Activated CD8-positive, alpha-beta T cell treated with anti-CD3 and anti-CD28 coated beads, Interleukin-2, amount 10 ng/mL, durations not matched to agents 7 days and 5 days (primary cell): ENCODE measurements at places on chromosomes 4 and X. TPM values are rescaled to one million over a fixed set of nuclear protein-coding genes. Genes with fewer than 3 reads are reported as not detected.
A peak's percentile ranks its signal among the peaks of the same experiment; 100 is the strongest.

DNA sequence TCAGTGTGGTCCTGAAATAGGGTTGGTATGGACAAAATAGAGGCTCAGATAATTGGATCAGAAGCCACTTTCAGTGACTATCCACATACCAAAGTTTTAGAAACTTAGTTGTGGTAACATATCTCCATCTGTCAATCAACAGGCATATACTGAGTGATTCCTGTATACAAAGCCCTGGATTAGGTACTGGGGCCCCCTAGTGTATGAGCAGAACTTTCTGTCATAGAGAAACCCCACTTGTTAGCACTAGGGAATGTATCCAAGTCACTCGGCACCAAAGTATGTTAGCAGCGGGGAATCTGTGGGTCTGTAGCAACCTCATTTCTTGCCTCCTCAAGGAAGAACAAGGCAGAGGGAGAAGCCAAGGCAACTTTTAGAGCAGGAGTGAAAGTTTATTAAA, 50.7 kb downstream of the MAP7D3 start:
- peak; percentile 42 for DNase-seq
- no peak overlapping the region for H3K27ac ChIP-seq
- H3K4me3 ChIP-seq: no peak overlapping the region
- H3K36me3 ChIP-seq: peaks cover 2% of the 10 kb centered on the region
- H3K27me3 ChIP-seq: no peaks in the 10 kb centered on the region

GRCh38 chrX:23990455-23990854, 36.5 kb downstream of the KLHL15 start:
- no peak for DNase-seq
- H3K4me1 ChIP-seq: peaks cover 18% of the 10 kb centered on the region
- H3K27ac ChIP-seq: no peak overlapping the region

DNA sequence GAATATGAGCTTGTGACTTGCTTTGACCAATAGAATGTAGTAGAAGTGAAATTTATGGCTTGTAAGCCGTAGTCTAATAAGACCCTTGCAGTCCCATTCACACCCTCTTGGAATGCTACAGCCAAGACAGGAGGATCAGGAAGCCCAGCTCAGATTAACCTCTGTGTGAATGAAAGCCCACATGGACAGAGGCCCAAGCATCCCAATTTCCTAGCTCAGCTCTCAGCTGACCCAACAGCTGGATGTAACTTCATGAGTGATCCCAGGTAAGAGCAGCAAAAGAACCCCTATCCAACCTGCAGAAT, 12.8 kb upstream of the PPM1K start:
- no peak for DNase-seq
- no peaks in the 10 kb centered on the region for H3K4me1 ChIP-seq
- no peaks in the 10 kb centered on the region for H3K27me3 ChIP-seq

Gene TCP11X2
- total RNA-seq: not detected

- no peaks in the 10 kb centered on the region for H3K27me3 ChIP-seq
- no peak overlapping the region for H3K4me3 ChIP-seq
- H3K36me3 ChIP-seq: no peaks in the 10 kb centered on the region
- H3K4me1 ChIP-seq: no peaks in the 10 kb centered on the region
- H3K27ac ChIP-seq: no peak overlapping the region
Observed at GRCh38 chr4:108988464-108989195, 225.8 kb upstream of the ETNPPL start.

Gene H2AZ1
- 603 TPM for total RNA-seq

DNA sequence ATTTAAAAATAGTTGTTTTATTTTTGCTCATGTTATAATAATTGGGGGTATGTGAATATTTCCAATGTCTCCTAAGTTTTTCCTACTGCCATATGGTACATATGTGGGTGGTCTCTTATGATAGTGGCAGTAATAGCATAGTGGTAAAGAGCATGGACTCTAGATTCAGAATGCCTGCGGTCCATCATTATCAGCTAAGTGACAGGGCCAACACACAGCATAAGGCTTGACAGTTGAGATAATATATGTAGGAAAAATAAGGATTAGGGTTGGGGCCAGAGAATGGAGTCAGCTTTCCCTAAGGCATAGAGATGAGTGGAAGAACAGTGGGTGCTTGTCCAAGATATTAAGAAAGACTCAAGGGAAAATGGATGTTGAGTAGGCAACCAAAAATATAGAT, 2707.5 kb downstream of the PCDH7 start:
- no peak overlapping the region for H3K27ac ChIP-seq
- H3K4me1 ChIP-seq: no peaks in the 10 kb centered on the region
- no peaks in the 10 kb centered on the region for H3K27me3 ChIP-seq

Gene GPM6B
- not detected for total RNA-seq

- H3K4me3 ChIP-seq: no peak overlapping the region
- no peaks in the 10 kb centered on the region for H3K36me3 ChIP-seq
- no peaks in the 10 kb centered on the region for H3K27me3 ChIP-seq
- H3K27ac ChIP-seq: no peak overlapping the region
- peak; percentile 20 for DNase-seq
- no peaks in the 10 kb centered on the region for H3K4me1 ChIP-seq
Observed at GRCh38 chrX:115650916-115651315, 89.9 kb downstream of the PLS3 start.

Gene HERC3
- total RNA-seq: 22.7 TPM

DNA sequence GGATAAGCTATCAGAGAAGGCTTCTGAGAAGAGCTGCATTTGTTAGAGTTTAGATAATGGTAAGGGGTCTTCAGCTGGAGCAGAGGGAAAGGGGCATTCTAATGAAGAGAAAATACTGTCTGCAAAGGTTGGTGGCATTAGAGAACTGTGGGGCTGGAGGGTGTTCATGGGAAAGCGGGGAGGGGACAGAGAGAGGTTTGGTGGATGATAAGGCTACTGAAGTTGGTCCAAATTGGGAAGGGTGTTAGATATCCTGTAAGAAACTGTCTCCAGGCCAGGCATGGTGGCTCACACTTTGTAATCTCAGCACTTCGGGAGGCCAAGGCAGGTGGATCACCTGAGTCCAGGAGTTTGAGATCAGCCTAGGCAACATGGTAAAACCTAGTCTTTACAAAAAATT, 59.9 kb downstream of the AFF1 start:
- H3K27me3 ChIP-seq: no peaks in the 10 kb centered on the region
- peaks cover 8% of the 10 kb centered on the region for H3K4me1 ChIP-seq
- peaks cover 8% of the 10 kb centered on the region for H3K36me3 ChIP-seq
- H3K27ac ChIP-seq: no peak overlapping the region

Gene NEUROG2
- total RNA-seq: not detected

Gene S100P
- 8.3 TPM for total RNA-seq

Gene SHROOM3
- not detected for total RNA-seq

DNA sequence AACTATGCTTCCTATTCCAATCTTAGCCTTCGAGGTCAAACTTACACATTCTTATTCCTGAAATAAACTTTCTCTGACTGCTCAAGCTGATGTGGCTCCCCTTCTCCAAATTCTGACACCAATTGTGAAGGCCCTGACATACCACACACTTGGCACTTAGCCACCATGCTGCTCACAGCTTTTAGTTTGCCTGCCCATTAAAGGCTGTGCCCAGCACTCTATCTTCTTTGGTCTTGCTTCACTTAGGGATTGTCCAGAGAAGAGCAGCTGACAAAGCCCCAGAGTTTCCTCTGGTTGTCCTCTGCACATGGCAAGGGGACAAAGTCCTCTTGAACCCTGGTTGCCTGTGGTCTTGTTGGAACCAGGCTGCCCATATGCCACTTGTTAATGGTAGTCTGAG, 126.1 kb downstream of the ARHGEF9 start:
- no peaks in the 10 kb centered on the region for H3K27me3 ChIP-seq
- H3K4me3 ChIP-seq: no peak overlapping the region
- no peaks in the 10 kb centered on the region for H3K4me1 ChIP-seq
- DNase-seq: no peak
- H3K27ac ChIP-seq: no peak overlapping the region

Gene CXCL10
- not detected for total RNA-seq

DNA sequence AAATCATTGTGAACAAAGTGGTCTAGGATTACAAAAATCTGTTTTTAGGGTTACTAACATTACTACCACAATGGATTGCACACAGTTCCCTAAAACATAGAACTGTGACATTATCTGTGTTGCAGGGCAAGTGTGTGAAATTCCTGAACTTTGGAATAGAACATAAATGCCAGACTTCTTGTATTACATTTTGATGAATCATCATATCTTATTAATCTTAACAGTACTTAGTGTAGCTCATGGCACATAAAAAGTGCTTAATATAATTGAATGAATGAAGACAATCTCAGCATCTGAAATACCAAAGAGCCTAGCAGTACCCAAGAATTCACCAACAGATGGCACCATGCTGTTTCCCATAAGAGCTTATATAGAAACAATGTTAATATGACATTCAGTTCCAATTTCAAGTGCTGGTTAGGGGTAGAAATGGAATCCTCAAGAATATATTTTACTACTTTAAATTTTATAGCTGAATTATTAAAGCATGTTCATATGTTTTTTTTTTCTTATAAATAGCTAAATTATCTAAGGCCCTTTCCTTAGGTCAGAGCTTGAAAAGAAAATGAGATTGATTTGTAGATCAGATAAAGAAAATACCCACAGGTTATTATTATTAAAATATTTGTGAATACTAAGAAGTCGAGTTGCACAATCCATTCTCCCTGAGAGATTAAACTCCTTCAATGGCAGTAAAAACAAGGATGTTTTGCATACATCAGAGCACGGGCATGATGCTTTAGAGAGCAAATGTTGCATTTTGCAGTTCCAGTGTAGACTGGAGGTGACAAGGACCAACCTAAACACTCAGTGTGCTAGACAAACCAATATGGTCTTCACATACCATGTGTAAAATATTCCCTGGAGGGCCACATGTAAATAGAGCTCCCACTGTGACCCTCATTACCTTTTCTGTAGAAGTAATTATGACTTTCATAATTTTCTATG, 25.7 kb upstream of the SHISA3 start:
- peaks cover 7% of the 10 kb centered on the region for H3K27me3 ChIP-seq
- no peaks in the 10 kb centered on the region for H3K36me3 ChIP-seq
- no peak overlapping the region for H3K4me3 ChIP-seq

Gene CXorf49B
- not detected for total RNA-seq

Gene CCDC160
- total RNA-seq: not detected

- H3K27ac ChIP-seq: no peak overlapping the region
- H3K27me3 ChIP-seq: peaks cover 5% of the 10 kb centered on the region
- H3K4me1 ChIP-seq: peaks cover 9% of the 10 kb centered on the region
- H3K4me3 ChIP-seq: no peak overlapping the region
- no peak for DNase-seq
- H3K36me3 ChIP-seq: no peaks in the 10 kb centered on the region
Observed at GRCh38 chr4:38149472-38149996, 189.3 kb downstream of the PTTG2 start.

Gene POU3F4
- not detected for total RNA-seq

- H3K4me1 ChIP-seq: no peaks in the 10 kb centered on the region
- no peaks in the 10 kb centered on the region for H3K36me3 ChIP-seq
- no peak for DNase-seq
- H3K4me3 ChIP-seq: no peak overlapping the region
Observed at GRCh38 chr4:151174784-151175183, 75.4 kb downstream of the RPS3A start.

Gene PPP1R2C
- not detected for total RNA-seq

GRCh38 chrX:130071611-130072344, 38.5 kb downstream of the ELF4 start:
- H3K4me3 ChIP-seq: no peak overlapping the region
- no peaks in the 10 kb centered on the region for H3K27me3 ChIP-seq
- no peak for DNase-seq
- H3K27ac ChIP-seq: no peak overlapping the region
- no peaks in the 10 kb centered on the region for H3K4me1 ChIP-seq

DNA sequence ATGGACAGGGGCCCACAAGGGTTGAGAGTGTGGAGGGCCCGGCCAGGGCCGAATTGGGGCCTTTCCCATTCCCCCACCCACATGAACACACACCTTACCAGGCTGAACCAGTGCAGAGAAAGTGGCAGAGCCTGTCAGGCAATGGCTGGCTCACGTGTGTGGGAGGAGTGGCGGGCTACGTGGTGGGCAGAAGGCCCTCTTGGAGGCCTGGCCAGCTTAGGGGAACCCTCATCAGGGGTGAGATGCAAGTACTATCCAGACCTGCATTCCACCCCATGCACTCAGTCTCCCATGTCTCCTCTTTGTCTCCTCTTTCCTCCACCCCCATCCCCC, 965 bp downstream of the TCEAL4 start:
- peak overlapping the region; percentile 76 for H3K4me3 ChIP-seq
- peaks cover 5% of the 10 kb centered on the region for H3K27me3 ChIP-seq
- H3K27ac ChIP-seq: no peak overlapping the region
- peaks cover 4% of the 10 kb centered on the region for H3K4me1 ChIP-seq

Gene RGN
- not detected for total RNA-seq

DNA sequence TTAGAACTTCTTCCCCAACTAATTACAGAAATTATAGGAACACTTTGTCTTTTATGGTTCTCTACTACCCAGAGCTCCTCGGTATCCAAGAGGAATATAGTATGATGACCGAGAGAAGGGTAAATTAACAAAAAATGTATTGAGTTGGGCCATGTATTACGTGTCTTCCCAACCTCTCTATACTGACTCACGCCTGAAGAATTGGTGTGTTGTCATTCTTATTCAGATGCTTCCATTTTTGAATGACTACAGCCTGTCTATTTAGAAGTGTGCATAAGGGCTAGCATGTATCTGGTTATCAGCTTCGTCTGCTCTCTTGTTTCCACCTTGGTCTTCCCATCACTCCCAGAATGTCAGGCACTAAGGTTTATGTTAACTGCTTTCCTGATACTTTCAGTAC, 24.5 kb upstream of the SCD5 start:
- no peak for DNase-seq
- peaks cover 6% of the 10 kb centered on the region for H3K4me1 ChIP-seq
- peaks cover 65% of the 10 kb centered on the region for H3K36me3 ChIP-seq

DNA sequence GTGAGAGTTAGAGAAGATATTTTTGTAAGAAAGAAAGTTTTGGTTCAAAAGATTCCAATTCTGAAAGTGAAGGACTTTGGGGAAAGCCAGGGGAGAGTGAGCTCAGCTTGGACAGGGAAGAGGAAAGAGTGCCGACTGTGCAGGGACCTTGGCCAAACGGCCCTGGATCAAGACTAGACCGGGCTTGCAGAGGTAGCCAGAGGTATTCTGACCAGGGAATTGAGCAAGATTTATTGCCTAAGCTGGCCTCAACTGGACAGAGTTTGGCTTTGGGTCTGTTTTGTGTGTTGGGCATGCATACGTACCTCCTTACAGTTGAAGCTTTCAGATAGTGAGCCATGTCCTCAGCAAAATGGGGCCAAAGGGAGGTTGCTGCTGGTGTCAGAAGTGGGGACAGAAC, 11.6 kb downstream of the PLAC1 start:
- no peaks in the 10 kb centered on the region for H3K36me3 ChIP-seq
- H3K4me3 ChIP-seq: no peak overlapping the region
- H3K27me3 ChIP-seq: peaks cover 7% of the 10 kb centered on the region

Gene HSD17B13
- total RNA-seq: 0.16 TPM

- no peak overlapping the region for H3K4me3 ChIP-seq
- DNase-seq: peak; percentile 45
- peaks cover 10% of the 10 kb centered on the region for H3K36me3 ChIP-seq
Observed at GRCh38 chr4:84503495-84504437, 4.7 kb upstream of the NKX6-1 start.

- no peaks in the 10 kb centered on the region for H3K27me3 ChIP-seq
- peaks cover 57% of the 10 kb centered on the region for H3K4me1 ChIP-seq
- peak overlapping the region; percentile 92 for H3K27ac ChIP-seq
Observed at GRCh38 chr4:6916587-6917460, 7.2 kb downstream of the TBC1D14 start.

GRCh38 chr4:52421811-52422213, 237.3 kb downstream of the USP46 start:
- H3K27me3 ChIP-seq: no peaks in the 10 kb centered on the region
- no peak for DNase-seq
- no peaks in the 10 kb centered on the region for H3K36me3 ChIP-seq
- H3K4me3 ChIP-seq: no peak overlapping the region

Gene GABRG1
- total RNA-seq: not detected

GRCh38 chr4:15562623-15563022, 92.5 kb downstream of the FBXL5 start:
- no peak overlapping the region for H3K27ac ChIP-seq
- no peak for DNase-seq
- H3K4me3 ChIP-seq: no peak overlapping the region
- H3K27me3 ChIP-seq: no peaks in the 10 kb centered on the region
- H3K36me3 ChIP-seq: no peaks in the 10 kb centered on the region
